ENCODE measurements at places on chromosomes 16 and 17. TPM values are rescaled to one million over a fixed set of nuclear protein-coding genes. Genes with fewer than 3 reads are reported as not detected.
A peak's percentile ranks its signal among the peaks of the same experiment; 100 is the strongest.

METTL9 gene
- 167 TPM for polyA plus RNA-seq

CCDC200 gene
- 16.0 TPM for polyA plus RNA-seq

ALOX12B gene
- 0.32 TPM for polyA plus RNA-seq

C17orf78 gene
- 0.27 TPM for polyA plus RNA-seq

PTGES3L gene
- 2.0 TPM for polyA plus RNA-seq

ASGR2 gene
- polyA plus RNA-seq, result 0.76 TPM

- no peak for DNase-seq
Measured at GRCh38 chr17:62966426-62967204, 580 bp downstream of the TANC2 start.

- no peak for DNase-seq
Measured at GRCh38 chr16:87230571-87230970, 86.6 kb downstream of the C16orf95 start.

DNA sequence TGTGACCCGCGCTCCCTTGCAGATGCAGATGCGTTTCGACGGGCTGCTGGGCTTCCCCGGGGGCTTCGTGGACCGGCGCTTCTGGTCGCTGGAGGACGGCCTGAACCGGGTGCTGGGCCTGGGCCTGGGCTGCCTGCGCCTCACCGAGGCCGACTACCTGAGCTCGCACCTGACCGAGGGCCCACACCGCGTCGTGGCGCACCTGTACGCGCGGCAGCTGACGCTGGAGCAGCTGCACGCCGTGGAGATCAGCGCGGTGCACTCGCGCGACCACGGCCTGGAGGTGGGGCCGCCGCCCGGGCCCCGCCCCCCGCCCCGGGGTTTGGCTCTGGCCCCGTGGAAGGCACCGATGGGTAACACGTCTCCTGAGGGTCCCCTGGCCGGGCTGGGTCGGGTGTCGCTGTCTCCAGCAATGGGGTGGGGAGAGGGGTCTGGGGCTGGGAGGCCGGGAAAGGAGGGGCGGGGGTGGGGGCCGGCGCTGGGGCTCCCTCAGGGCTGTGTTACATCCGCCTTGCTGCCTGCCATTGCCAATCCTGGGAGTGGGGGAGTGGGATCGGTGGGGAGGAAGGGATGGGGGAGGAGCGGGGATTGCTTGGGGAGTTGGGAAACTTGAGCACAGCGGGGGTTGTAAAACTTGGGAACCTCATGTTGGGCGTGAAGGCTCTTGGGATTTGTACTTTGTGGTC is 737 bp downstream of the NUDT16L1 start:
- DNase-seq, result peak; percentile 85

DNA sequence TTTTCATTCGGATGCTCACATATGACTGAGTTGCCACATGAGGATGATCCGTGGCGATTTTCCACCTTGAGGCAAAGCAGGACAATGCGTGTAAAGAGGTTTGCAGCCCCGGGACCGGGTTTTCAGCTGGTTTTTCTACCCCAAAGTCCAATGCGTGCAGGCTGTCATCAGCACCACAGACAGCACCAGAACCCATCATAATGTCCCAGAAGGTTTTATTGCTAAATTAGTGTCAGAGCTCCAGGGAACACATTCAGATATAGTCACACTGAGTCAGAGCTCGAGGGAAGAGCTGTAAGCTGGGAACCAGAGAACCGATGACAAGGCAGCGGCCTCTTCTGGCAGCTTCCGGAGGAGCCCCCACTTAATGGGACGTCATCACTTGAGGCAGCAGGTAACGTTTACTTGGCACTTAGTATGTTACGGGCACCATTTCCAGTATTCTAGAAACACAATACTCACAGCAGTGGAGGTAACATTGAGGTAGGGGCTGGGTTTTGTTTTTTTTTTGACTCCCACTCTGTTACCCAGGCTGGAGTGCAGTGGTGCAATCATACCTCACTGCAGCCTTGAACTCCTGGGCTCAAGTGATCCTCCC is 8.9 kb upstream of the NAGPA start:
- no peak for DNase-seq

DNA sequence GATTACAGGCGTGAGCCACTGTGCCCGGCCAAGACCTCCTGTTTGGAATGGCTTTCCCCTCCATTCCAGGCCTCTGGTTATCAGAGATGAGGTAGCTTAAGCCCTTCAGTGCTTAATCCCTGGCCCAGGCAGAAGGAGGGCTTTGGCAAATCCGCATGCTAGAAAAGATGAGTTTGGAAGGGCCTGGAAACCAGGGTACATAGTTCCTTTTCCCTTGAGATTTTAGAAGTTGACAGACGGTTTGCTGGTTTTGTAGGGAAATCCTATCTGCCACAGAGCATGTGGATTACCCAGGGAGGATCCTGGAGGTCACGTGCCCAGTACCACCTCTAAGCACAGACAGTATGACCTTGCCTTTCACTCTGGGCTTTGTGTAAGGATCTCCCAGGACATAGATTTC is 114.7 kb upstream of the CACNG3 start:
- no peak for DNase-seq

DNA sequence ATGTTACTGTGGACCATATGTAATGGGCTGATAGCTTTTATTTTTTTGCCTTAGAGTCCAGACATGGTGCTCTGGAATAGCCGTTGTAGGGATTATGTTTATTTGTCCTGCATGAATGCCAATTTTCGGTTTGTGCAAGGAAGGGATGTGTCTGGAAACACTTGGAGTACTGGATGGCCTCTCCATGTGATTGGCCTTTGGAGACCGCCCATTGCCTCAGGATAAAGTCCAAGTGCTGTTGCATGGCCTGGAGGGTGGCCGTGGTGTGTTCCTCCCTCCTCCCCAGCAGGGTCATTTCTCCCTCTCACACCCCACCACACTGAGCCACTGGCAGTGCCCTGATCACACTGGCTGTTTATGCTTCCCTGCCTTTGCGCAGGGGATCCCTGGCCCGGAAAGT is 93.9 kb downstream of the MSI2 start:
- peak; percentile 90 for DNase-seq

GRCh38 chr16:67170168-67170948 is at the start of gene NOL3:
Gene NOL3 (plus strand): TSS chr16:67170538.
- peak; percentile 74 for DNase-seq

GRCh38 chr17:4565209-4566141 is 5.1 kb upstream of the GGT6 start:
- DNase-seq, result peak; percentile 62

DNA sequence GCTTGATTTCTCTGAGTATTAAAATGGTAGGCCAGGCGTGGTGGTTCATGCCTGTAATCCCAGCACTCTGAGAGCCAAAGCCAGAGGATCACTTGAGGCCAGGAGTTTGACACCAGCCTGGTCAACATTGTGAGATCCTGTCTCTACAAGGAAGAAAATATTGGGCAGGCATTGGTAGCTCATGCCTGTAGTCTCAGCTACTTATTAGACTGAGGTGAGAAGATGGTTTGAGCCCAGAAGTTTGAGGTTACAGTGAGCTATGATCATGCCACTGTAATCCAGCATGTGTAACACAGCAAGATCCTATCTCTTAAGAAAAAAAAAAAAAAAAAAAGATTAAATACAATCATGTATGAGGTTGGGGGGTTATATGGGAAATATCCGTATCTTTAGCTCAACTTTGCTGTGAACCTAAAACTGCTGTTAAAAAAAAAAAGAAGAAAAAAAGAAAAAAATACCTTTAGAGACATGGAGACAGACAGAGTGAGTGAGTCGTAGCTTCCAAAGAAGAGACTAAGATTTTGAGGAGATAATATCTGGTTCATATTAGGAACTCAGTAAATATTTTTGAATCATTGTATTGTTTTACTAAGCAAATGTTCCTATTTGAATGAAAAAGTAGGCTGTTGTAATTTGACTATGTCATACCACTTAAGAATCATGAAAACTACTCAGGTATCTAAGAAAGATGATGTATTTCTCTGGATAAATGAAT is 325.7 kb upstream of the TBX2 start:
- no peak for DNase-seq

Data from left lung (tissue), 14 donors.